ENCODE measurements at places on chromosomes 3 and 15.

GRCh38 chr15:84905016-84905916, 20.8 kb downstream of the SLC28A1 start:
- no peak overlapping the region for H3K4me3 ChIP-seq
- H3K27ac ChIP-seq = no peak overlapping the region
- DNase-seq = no peak
- H3K27me3 ChIP-seq = no peaks in the 10 kb centered on the region
- H3K4me1 ChIP-seq = no peaks in the 10 kb centered on the region

DNA sequence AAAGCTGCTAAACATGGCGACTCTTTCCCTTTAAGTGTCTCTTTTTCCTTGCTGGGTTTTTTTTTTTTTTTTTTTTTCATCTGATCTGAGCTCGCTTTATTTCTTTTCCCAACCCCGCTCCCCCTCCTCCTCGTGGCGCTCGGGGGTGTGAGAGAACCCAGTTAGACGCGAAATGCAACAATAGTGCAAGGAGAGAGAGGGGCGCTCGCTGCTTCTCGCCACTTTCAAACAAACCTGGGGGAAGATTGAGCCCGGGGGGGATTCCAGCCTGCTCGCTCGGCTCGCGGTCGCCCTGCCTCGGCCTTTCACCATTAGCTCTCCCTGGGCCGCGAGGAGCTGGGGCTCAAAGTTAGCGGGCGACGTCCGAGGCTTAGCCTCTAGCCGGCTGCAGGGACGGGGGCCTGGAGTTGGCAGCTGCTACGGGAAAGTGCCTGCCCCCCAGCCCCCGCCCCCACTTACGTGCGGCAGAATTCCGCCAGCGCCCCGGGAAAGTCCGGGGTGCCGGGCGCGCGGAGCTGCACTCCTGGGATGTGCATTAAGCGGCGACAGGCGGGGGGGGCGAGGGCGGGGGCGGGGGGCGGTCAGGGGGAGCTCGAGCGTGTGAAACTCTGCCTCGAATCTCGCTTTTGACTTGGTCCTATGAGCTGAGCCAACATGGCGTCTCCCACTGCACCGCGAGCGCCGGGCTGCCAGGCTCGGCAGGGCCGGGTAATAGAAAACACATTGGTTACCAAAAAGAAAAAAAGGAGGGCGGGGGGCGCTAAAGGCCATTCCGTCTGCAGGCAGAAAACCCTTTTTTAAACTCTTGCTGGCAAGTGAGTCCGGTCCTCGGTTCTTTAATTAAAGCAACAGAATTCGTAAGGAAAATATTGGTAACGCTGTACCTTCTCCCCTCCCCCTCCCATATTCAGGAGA, 10.4 kb downstream of the NR2F2 start:
- H3K4me3 ChIP-seq = no peak overlapping the region
- H3K36me3 ChIP-seq = no peaks in the 10 kb centered on the region
- no peaks in the 10 kb centered on the region for H3K4me1 ChIP-seq
- no peak for DNase-seq
- no peak overlapping the region for H3K27ac ChIP-seq

- H3K4me3 ChIP-seq = no peak overlapping the region
- no peak for DNase-seq
- H3K27me3 ChIP-seq = no peaks in the 10 kb centered on the region
- no peak overlapping the region for H3K27ac ChIP-seq
- H3K36me3 ChIP-seq = no peaks in the 10 kb centered on the region
Measured at GRCh38 chr3:60046210-60046609, 996.4 kb upstream of the CFAP20DC start.

GRCh38 chr3:157408499-157409149, 28.0 kb upstream of the PTX3 start:
- H3K36me3 ChIP-seq = no peaks in the 10 kb centered on the region
- DNase-seq = no peak
- H3K27ac ChIP-seq = no peak overlapping the region
- H3K4me1 ChIP-seq = no peaks in the 10 kb centered on the region

- H3K27me3 ChIP-seq = no peaks in the 10 kb centered on the region
- H3K36me3 ChIP-seq = no peaks in the 10 kb centered on the region
- H3K4me3 ChIP-seq = peak overlapping the region; percentile 57
Measured at GRCh38 chr3:50610992-50611463, 546 bp downstream of the CISH start.
